ENCODE measurements at places on chromosomes 13 and 19. TPM values are rescaled to one million over a fixed set of nuclear protein-coding genes. Genes with fewer than 3 reads are reported as not detected.

GRCh38 chr19:50792272-50793250, 2.3 kb downstream of the ACP4 start:
- no peak for DNase-seq

GRCh38 chr13:35957241-35957731, 173.9 kb downstream of the DCLK1 start:
- no peak for DNase-seq

GRCh38 chr19:39104186-39104596, 20.0 kb downstream of the ACP7 start:
- no peak for DNase-seq

DNA sequence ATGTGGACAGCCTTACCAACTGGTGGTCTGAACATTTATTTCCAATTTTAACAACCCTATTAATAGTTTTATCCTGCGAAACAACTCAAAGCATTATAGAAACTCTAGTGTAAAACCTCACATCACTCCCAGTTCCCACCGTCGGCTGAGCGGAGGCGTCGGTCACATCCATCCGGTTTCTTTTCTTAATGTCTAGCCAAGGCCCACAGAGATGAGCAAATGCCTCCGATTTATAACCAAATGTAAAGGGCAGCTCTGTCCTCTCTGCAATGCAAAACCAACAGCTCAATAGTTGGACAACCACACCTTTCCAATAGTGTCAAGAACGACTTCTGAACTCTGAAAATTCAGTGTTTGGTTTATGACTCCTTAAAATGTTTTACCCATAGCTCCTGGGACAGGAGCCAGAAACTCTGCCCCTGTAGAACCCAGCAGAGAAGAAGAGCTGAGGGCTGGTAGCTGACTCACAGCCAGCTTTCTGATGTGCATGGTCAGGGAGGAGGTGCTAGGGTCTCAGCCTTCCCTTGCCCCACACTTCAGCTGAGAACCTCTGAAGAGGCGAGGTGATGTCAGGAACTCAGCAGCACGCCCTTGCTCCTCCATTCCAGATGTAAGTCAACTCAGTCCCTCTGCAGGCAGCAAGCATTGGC, 90.2 kb upstream of the UQCRFS1 start:
- DNase-seq: no peak

- DNase-seq: no peak
Measured at GRCh38 chr19:15260939-15261338, 28.7 kb upstream of the EPHX3 start.

DNA sequence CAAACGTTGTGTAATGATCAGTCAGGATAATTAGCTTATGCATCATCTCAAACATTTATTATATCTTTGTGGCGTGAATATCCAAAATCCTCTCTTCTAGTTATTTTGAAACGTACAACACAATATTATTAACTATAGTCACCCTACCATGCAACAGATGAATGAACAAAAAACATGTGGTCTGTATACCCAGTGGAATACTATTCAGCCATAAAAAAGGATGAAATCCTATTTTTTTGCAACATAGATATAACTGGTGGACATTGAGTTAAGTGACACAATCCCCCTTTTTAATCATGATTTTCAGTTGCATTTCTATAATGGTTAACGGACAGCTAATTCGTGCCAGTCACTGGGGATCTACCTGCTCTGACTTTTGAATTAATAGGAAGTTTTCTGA, 145.6 kb downstream of the SOX1 start:
- DNase-seq: no peak

PPM1N gene
- not detected for total RNA-seq

ADAMTS10 gene
- total RNA-seq: 7.6 TPM
